Activated CD8-positive, alpha-beta T cell treated with anti-CD3 and anti-CD28 coated beads for 36 hours (primary cell): ENCODE measurements at places on chromosomes 11 and 22.

GRCh38 chr11:129373489-129373953 lies 2.1 kb upstream of the BARX2 start:
- no peak for DNase-seq

- peak; percentile 72 for DNase-seq
These were observed 155.2 kb downstream of the MAML2 start for GRCh38 chr11:96187822-96188221.

DNA sequence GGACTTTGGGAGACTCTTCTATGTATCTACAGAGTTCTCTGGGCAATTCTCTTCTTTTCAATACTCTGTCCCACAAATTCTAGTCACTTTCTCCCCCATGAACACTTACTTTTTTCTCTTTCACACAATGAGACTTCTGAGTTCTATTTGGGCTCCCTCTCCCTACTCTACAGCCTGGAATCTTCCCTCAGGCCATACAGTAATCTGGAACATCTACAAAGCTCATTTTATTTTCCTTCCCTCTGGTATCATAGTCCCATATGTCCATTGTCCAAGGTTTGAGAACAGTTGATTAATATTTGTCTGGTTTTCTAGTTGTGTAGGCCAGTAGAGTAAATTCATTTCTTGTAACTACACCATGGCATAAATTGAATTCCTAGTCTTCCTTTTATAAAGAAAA lies 544.6 kb upstream of the RAG2 start:
- DNase-seq, result no peak

GRCh38 chr11:64251016-64251752 lies at the start of gene PLCB3:
TSS of gene PLCB3 (plus strand) at chr11:64251530. CDS start at chr11:64251650, 120 bp downstream.
- DNase-seq, result peak; percentile 53

DNA sequence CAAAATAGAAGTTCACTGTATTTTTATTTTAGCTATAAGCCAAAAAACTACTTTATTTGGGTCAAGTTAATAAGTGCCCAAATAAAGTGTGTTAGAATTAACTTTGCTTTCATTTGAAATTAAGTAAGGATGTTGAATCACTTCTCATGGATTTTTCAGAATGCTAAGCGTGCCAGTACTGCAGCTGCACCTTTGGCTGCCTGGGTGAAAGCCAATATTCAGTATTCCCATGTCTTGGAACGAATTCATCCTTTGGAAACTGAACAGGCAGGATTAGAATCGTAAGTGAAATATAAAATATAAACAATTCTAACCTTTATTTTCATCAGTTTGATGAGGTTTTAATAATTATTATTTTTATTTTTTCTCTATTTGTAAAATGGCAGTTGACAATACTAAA lies 113.6 kb downstream of the DYNC2H1 start:
- no peak for DNase-seq

DNA sequence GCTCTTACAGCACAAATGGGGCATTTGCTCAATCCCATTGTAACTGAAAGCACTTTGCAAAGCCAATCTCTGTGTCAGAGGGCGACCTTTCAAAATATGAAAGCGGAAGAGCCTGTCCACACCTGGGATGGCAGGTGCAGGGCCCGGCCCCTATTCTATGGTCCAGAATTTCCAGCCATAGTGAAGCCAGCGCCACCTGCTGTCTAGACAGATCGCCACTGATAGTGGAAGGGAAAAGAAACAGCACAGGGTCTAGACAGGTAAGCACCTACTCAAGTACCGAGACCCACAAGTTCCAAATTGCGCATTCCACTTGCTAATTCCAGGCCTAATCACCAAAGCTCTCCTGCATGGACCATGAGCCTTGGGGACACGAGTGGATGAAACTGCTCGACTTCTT lies 141.4 kb downstream of the NTM start:
- peak; percentile 32 for DNase-seq

GRCh38 chr22:39244496-39245129 lies at the start of gene PDGFB:
TSS of gene PDGFB (minus strand) at chr22:39244982. CDS start at chr22:39243963, 1,019 bp downstream.
- DNase-seq, result no peak
